Epithelial cell of prostate (primary cell): ENCODE measurements at places on chromosomes 13 and 19.

DNA sequence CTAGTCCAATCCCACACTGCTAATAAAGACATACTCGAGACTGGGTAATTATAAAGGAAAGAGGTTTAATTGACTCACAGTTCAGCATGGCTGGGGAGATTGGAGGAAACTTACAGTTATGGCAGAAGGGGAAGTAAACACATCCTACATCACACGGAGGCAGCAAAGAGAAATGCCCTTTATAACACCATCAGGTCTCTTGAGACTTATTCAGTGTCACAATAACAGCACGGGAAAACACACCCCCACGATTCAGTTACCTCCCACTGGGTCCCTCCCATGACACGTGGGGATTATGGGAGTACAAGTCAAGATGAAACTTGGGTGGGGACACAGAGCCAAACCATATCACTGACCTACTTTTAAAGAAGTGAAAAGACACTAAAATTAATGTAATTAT lies 1130.4 kb upstream of the SLC10A2 start:
- DNase-seq: no peak

- no peak for DNase-seq
Measured at GRCh38 chr13:101452519-101453485, at the start of gene ITGBL1. Gene ITGBL1, plus strand, starts transcription at chr13:101452675. Its CDS starts 159 bp downstream, at chr13:101452834.

DNA sequence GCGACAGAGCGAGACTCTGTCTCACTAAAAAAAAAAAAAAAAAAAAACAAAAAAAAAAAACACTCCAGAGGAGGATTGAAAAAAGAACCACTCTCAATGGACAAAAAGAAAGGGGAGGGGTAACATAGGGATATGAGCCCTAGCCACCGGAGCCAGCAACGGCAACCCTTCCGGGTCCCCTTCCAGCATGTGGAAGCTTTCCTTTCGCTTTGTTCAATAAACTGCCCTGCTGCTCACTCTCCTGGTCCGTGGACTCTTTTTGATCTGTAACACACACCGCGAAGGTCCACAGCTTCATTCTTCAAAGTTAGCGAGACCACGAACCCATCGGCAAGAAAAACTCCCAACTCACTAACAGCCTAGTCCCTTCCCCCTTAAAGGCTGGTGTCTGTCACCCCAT lies 1.0 kb upstream of the REX1BD start:
- DNase-seq: no peak

DNA sequence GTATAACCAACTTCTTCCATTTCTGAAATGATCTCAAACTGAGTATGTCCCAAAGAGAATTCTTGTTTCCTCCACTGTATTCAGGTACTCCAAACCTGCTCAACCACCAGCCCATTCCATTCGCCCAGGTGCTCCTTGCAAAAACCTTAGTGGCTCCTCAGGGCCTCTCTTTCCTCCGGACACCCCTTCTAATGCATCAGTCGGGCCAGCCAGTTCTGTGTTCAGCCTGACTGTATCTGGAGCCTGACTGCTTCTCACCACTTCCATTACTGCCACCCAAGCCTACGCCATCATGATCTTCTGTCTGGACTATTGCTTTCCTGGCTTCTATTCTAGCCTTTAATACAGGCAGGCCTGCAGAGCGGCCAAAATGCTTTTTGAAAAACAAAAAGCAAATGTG lies 1.5 kb downstream of the PHF11 start:
- DNase-seq: no peak

GRCh38 chr13:69109891-69110525 lies 997.6 kb upstream of the ATXN8OS start:
- DNase-seq: no peak

DNA sequence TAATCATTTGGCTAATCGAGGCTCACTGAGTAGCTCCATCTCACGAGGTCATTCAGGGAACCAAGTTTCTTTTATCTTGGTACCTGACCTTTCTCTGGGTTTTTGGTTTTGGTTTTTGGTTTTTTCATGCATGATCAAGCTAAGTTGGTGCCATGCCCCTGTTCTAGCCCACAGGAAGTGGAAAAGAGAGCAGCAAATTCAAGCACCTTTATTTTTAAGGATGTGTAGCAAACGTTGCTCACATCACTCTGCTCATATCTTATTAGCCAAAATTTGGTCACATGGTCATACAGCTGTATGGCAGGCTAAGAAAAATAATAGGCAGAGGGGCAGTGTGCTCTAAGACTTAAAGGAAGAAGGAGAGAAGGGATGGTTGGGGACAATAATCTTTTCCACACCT lies 593.5 kb downstream of the DIAPH3 start:
- no peak for DNase-seq

GRCh38 chr13:111947026-111947810 lies 119.7 kb upstream of the SOX1 start:
- DNase-seq: no peak

DNA sequence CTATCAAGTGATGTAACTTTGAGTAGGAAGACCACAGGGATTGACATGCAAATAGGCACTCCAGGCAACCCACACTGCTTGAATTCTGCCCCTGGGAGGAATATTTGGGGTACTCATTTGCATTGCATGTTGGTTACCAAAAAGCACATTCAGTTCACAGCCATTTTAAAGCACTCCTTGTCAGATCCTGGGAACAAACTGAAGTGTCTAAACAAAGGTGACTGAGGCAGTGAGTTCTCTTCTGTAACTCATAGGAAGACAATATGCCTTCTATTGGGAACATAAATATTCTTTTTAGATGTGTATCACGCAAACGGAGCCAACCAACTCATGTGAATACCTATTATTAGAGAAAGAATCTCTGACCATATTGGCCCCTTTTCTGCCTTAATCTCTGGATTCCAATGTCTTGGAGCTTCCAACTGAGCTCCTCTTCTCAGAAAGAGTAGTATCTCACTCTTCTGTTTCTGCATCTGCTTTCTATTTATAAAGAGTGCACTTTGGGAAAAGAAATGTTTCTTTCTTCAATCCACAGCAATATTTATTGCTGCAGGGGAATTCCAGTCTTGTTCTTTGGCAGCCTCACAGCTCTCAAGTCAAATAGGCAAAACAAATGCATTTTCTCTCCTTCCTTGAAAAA lies 125.7 kb upstream of the NBEA start:
- DNase-seq: no peak

DNA sequence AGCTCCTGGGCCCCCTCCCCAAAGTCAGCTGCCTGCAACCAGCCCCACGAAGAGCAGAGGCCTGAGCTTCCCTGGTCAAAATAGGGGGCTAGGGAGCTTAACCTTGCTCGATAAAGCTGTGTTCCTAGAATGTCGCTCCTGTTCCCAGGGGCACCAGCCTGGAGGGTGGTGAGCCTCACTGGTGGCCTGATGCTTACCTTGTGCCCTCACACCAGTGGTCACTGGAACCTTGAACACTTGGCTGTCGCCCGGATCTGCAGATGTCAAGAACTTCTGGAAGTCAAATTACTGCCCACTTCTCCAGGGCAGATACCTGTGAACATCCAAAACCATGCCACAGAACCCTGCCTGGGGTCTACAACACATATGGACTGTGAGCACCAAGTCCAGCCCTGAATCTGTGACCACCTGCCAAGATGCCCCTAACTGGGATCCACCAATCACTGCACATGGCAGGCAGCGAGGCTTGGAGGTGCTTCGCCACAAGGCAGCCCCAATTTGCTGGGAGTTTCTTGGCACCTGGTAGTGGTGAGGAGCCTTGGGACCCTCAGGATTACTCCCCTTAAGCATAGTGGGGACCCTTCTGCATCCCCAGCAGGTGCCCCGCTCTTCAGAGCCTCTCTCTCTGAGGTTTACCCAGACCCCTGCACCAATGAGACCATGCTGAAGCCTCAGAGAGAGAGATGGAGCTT lies 4.7 kb upstream of the CEACAM5 start:
- DNase-seq: no peak

DNA sequence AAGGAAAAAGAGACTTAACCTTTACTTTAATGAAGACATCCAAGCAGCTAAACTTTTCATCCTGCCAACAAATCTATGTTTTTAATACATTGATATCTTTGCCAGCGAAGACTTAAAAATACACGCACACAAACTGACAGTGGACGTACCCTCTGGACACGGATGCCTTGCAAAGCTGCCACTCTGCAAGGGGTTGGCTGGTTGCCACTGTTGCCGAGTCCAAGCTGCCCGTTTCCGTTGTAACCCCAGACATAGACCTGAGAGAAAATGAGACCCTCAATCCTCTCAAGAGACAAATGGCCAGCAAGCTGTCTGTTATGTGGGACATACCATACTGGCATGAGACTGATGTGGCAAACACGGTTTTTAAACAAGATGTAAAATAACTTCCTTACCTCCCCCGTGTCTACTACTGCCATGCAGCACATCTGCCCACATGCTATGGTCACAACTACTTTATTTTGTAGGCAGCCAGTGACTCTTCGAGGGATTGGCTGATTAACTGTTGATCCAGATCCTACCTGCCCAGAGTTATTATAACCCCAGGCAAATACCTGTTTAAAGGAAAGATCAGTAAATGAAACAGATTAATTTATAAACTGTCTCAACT lies 21.2 kb downstream of the RCBTB2 start:
- DNase-seq: no peak

- no peak for DNase-seq
Measured at GRCh38 chr13:28531077-28531844, 36.3 kb upstream of the FLT1 start.

GRCh38 chr13:63448692-63449091 lies 2033.0 kb upstream of the PCDH20 start:
- DNase-seq: no peak

GRCh38 chr19:16654140-16654539 lies 5.8 kb downstream of the SMIM7 start:
- DNase-seq: no peak

- no peak for DNase-seq
Measured at GRCh38 chr13:49669735-49670309, 21.5 kb downstream of the EBPL start.

DNA sequence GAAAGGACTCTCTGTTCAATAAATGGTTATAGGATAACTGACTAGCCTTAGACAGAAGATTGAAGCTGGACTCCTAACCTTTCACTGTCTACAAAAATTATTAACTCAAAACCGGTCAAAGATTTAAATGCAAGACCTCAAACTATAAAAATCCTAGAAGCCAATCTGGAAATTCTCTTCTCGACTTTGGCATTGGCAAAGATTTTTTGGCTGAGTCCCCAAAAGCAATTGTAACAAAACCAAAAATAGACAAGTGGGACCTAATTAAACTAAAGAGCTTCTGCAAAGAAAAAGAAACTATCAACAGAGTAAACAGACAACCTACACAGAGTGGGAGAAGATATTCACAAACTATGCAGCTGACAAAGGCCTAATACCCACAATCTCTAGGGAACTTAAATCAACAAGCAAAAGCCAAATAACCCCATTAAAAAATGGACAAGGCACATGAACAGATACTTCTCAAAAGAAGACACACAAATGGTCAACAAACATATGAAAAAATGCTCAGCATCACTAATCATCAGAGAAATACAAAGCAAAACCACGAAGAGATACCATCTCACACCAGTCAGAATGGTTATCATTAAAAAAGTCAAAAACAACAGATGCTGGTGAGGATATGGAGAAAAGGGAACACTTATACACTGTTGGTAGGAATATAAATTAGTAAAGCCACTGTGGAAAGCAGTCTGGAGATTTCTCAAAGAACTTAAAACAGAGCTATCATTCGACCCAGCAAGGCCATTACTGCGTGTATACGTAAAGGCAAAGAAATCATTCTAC lies 266.3 kb downstream of the DNAJC15 start:
- no peak for DNase-seq

DNA sequence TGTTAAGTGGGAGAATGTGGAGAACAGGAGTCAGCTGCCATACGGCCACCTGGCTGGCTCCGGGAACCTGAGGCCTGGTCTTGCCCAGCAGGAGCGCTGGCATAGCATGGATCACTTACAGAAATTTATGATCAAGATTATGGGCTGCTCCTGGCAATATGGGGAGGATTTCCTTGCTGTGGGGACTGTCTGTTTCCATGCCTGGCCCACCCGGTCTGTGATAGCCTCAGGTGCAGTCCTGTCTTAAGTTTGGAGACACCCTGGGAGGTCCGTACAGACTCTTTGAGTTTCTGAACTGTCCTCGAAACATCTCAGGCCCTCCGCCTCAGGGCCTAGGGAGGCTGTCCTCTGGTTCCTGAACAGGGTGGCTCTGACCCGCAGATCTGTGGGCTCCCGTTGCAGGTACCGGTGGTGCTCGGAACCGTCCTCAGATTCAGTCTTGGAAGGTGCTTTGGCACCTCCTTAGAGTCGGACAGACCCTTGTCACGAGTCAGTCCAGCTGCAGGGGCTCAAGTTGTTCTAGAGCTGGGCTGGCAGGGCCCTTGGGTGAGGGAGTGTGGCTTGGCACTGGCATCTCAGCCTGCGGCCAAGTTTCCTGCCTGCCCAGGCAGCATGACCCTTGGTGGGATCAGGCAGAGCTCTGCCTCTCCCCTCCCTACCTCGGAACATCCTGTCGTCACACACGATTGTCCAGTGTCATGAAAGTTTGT lies 4.9 kb downstream of the TFDP1 start:
- DNase-seq: no peak
